CD4-positive, alpha-beta T cell (primary cell): ENCODE measurements at places on chromosomes 4 and X.

GRCh38 chr4:98394134-98394533, 132.9 kb downstream of the RAP1GDS1 start:
- no peak for DNase-seq

DNA sequence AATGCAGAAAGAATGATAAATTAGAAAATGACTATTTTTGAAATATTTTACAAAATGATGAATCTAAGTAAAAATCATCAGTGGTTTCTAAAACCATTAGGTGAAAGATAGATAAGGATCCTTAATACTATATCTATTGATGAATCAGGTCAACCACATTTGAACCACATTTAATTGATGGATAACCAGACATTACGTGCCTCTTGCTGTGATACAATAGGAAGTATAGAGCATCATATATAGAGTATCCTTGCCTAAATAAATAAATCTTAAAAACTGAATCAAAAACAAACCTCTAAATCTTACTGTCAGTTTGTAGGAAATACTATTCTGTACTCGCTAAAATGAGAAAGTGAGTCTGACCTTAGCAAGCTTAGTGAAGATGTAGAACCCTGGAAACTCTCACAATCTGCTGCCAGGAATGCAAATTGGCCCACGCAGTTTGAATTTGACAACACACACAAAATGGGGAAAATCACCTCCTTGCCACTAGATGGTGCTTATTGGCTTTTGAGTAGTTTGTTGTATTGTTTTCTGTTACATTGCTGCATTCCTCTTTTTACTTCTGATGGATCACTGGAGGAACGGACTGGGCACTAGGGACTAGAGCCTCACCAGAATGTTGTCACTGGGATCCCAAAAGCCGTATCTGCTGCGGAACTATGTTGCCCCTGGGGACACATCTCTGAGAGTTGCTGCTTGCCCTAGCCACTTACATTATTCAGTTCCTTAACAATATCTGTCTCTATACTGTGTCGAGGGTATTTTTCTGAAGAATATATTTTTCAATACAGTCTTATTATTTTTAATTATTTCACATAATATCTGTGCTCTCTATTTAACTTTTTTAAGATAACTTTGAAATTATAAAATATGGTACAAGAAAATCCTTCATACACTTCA, 25.4 kb upstream of the SLAIN2 start:
- no peak for DNase-seq

GRCh38 chrX:119686087-119686691, 6.8 kb downstream of the SEPTIN6 start:
- DNase-seq, result peak; percentile 57

DNA sequence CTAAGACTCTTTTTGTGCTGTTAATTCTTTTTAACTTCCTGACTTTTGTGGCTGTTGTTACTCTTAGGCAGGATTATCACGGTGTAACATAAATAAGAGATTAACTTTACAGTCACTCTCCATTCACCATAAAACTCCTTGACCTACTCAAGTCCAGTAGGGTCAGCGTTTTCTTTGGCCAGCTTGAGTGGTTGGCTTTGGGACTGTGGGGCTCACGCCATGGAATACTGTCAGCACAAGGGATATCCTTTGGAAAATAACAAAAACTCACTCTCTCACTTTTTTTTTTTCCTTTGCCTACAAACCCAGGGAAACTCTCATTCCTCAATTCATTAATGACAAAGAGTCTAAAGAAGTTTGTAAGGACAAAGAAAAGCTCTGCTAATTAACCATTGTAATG, 89.4 kb upstream of the TLL1 start:
- no peak for DNase-seq

DNA sequence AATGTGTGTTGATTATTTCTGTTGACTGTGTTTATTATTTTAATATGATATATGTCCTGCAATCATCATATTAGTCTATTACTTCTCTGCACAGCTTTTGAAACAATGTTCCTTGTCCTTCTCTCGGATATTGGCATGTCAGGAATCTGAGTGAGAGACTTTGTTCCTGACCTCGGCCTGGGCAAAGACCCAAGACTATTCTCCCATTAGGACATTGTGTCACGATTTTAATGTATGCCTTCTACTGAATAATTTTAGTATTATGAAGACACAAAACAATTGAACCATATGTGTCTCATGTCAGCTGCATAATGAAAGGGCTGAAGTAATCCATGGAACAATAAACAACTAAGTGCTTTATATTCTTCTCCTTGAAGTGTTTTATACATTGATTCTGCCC, 580.8 kb upstream of the TENM3 start:
- DNase-seq, result no peak

- peak; percentile 33 for DNase-seq
These were observed 46.4 kb downstream of the PRPS1 start for GRCh38 chrX:107674480-107675364.

DNA sequence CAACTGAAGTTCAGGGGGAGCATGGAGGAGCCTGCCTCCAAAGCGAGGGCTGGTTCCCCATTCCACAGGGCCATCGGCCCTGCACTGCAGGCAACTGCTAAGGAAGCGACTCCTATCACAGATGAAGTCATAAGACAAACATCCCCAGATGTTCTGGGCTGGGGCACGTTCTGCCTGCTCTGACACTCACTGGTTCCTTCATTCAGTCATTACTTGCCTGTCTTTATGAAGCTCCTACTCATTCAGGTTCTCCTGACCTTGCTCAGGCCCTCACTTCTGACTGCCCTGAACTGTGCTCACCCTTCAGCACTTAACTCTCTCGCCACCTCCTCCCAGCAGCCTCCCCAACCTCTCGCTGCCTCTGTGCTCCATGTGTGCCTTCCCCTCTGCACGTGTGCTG, 2.5 kb upstream of the SLC2A9 start:
- no peak for DNase-seq

GRCh38 chr4:17168571-17168970, 270.1 kb upstream of the LDB2 start:
- no peak for DNase-seq

GRCh38 chrX:9160698-9161329, 126.9 kb upstream of the FAM9B start:
- no peak for DNase-seq
